ENCODE measurements at places on chromosomes 1 and 21. TPM values are rescaled to one million over a fixed set of nuclear protein-coding genes. Genes with fewer than 3 reads are reported as not detected.
A peak's percentile ranks its signal among the peaks of the same experiment; 100 is the strongest.

DNA sequence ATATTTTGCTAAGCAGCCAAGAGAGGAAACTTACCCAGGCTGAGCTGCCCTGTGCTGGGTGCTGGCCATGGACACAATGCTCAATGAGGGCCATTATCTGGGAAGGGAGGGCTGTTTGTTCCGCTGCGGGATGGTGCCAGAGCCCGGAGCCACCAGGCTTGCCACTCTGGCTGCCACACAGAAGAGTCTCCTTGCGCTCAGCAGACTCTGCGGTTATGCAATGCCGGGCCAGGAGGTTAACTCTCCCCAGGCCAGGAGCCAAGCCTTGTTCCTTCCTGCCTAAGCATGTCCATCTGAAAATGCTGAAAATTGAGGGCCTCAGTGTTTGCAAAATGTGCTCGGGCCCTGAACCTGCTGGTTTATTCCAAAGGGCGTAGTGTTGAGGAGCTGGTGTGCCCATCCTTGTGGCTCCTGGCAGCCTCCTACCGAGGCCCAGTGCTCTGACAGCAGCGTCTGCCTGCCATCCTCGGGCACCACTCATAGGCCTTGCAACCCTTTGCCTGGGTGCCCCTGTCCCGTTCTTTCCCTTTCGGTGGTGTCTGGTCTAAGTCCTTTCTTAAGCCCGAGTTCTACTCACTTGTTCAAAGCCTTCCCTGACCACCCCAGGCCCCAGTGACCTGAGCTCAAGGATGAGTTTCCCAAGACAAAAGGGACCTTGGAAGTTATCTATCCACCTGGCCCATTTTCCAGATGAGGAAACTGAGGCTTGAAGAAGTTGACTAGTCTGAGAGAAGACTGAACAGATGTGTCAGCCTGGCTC is 133.8 kb upstream of the EDN2 start:
- peaks cover 4% of the 10 kb centered on the region for H3K4me1 ChIP-seq
- no peaks in the 10 kb centered on the region for H3K36me3 ChIP-seq
- no peaks in the 10 kb centered on the region for H3K27me3 ChIP-seq
- DNase-seq, result no peak

DNA sequence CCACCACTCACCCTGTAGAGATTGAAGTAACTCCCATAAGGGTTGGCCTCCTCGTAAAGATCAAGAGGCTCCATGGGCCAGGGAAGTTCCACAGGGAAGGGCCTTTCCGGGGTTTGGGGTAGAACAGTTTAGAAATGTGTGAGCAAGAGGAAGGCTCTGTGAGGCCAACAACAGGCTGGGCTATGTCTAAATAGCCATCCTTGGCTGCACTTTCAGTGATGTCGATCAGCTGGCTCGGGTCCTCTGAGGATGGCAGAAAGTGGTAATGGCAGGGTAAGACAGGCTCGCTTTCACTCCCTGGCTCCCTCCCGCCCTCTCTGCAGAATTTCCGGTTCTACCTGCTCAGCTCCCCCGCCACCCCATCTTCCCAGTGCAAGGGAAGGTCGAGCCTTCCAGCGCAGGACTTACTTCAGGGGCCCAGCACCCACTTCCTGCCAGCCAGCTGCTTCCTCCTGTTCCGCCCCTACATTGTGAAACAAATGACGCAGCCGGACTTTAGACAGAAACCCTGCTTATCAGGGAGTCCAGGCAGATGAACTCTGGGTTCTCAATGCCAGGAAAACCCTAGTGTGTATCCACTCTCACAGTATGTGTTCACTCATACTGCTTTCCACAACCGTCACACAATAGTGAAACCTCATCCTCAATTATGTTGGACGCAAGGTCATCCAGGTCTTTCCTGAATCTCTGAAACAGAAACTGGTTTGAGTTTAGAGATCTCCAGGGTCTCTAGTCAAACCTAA is 7.3 kb downstream of the F11R start:
- peaks cover 17% of the 10 kb centered on the region for H3K4me1 ChIP-seq
- no peak overlapping the region for H3K4me3 ChIP-seq
- no peak overlapping the region for H3K27ac ChIP-seq
- peaks cover 2% of the 10 kb centered on the region for H3K36me3 ChIP-seq
- no peak for DNase-seq
- H3K27me3 ChIP-seq, result no peaks in the 10 kb centered on the region

CYP4A22 gene
- total RNA-seq, result not detected

APCS gene
- total RNA-seq, result 0.42 TPM

GRCh38 chr1:64163970-64164369 is 39.5 kb upstream of the UBE2U start:
- no peak for DNase-seq
- no peak overlapping the region for H3K27ac ChIP-seq

GRCh38 chr1:168825129-168825528 is 96.1 kb upstream of the DPT start:
- no peaks in the 10 kb centered on the region for H3K4me1 ChIP-seq
- no peaks in the 10 kb centered on the region for H3K36me3 ChIP-seq
- H3K27me3 ChIP-seq, result no peaks in the 10 kb centered on the region
- H3K4me3 ChIP-seq, result no peak overlapping the region
- no peak for DNase-seq

GRCh38 chr1:162587761-162588260 is 26.3 kb downstream of the UAP1 start:
- no peaks in the 10 kb centered on the region for H3K4me1 ChIP-seq
- no peak overlapping the region for H3K4me3 ChIP-seq
- DNase-seq, result no peak
- H3K27me3 ChIP-seq, result no peaks in the 10 kb centered on the region
- peaks cover 13% of the 10 kb centered on the region for H3K36me3 ChIP-seq

DNA sequence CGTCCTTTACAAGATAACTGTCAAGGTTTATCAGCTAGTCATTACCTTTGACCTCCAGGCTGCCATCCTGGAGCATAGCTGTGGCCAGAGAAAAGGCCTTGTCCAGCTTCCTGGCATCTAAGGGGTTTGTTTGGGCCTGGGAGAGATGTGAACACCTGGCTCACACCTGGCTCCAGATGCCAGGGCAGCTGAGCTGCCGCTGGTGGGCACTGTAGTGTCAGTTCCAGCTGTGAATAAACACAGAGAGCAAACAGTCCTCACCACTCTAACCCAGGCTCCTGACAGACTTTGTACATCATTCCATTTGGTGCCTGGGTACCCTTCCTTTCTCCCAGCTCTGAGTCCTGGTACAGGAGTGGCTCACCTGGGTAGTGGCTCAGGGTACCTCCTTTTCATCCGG is 14.3 kb upstream of the KCNA10 start:
- H3K27ac ChIP-seq, result no peak overlapping the region
- no peaks in the 10 kb centered on the region for H3K4me1 ChIP-seq
- no peak overlapping the region for H3K4me3 ChIP-seq
- DNase-seq, result no peak
- H3K36me3 ChIP-seq, result no peaks in the 10 kb centered on the region

DNA sequence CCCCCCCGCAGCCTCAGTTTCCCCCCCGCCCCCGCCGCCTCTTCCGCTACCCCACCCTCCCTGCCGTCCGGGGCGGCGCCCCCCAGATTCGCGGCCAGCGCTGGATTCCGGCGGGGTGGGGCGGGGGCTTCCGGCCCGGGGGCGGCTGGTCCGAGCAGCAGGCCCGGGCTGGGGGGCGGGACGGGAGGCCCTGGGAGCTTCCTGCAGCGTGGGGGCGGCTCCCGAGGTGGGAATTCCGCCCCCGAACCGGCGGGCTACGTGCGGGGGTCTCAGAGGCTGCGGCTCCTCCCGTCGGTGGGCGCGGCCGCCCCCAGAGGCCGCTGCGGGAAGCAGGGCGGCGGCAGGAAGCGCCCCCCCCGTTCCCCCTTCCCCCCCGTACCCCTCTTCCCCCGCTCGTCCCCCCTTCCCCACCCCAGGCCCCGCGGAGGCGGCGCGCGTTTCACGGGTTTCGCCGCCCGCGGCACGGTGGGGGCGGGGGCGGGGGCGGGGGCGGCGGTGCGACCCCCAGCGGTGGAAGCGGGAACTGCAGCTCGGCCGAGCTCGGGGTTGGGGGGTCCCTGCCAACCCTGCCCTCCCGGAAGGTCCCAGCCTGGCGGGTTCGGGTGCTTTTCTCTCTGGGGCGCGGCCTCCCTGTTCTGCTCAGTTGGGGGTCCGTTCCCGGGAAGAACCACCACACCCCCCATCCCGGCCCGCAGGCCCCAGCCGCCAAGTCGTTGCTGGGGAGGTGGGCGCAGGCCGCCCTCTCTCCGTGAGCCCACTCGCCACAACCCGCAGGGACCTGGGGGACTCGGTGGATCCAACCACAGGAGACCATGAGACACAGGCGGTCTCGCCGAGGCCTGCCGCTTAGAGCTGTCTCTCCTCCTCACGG is 76.3 kb downstream of the MORN1 start:
- H3K4me3 ChIP-seq, result peak overlapping the region; percentile 53
- H3K27ac ChIP-seq, result peak overlapping the region; percentile 69
- no peak for DNase-seq
- H3K27me3 ChIP-seq, result no peaks in the 10 kb centered on the region

GRCh38 chr21:38036016-38036415 is 119.8 kb upstream of the KCNJ6 start:
- H3K27ac ChIP-seq, result no peak overlapping the region
- no peak overlapping the region for H3K4me3 ChIP-seq
- no peaks in the 10 kb centered on the region for H3K27me3 ChIP-seq
- DNase-seq, result no peak
- H3K4me1 ChIP-seq, result no peaks in the 10 kb centered on the region

- H3K36me3 ChIP-seq, result no peaks in the 10 kb centered on the region
- no peak for DNase-seq
- no peaks in the 10 kb centered on the region for H3K4me1 ChIP-seq
Observed at GRCh38 chr1:213657013-213657412, 330.8 kb upstream of the PROX1 start.

GRCh38 chr1:218783131-218783530 is 390.5 kb upstream of the LYPLAL1 start:
- DNase-seq, result no peak
- no peaks in the 10 kb centered on the region for H3K4me1 ChIP-seq
- H3K27ac ChIP-seq, result no peak overlapping the region
- H3K27me3 ChIP-seq, result no peaks in the 10 kb centered on the region
- H3K36me3 ChIP-seq, result no peaks in the 10 kb centered on the region
- no peak overlapping the region for H3K4me3 ChIP-seq

LCE1E gene
- total RNA-seq, result not detected

CAPN9 gene
- total RNA-seq, result not detected

GRCh38 chr1:34049994-34050393 is 115.0 kb downstream of the CSMD2 start:
- no peak overlapping the region for H3K27ac ChIP-seq
- DNase-seq, result no peak
- no peaks in the 10 kb centered on the region for H3K36me3 ChIP-seq
- peaks cover 23% of the 10 kb centered on the region for H3K27me3 ChIP-seq
- no peaks in the 10 kb centered on the region for H3K4me1 ChIP-seq
- H3K4me3 ChIP-seq, result no peak overlapping the region

- H3K4me1 ChIP-seq, result no peaks in the 10 kb centered on the region
- H3K27ac ChIP-seq, result no peak overlapping the region
- peaks cover 48% of the 10 kb centered on the region for H3K27me3 ChIP-seq
- no peak for DNase-seq
- no peak overlapping the region for H3K4me3 ChIP-seq
Observed at GRCh38 chr1:37238364-37239224, 204.3 kb upstream of the GRIK3 start.

- H3K4me1 ChIP-seq, result peaks cover 33% of the 10 kb centered on the region
- DNase-seq, result no peak
- peak overlapping the region; percentile 94 for H3K27ac ChIP-seq
- no peaks in the 10 kb centered on the region for H3K27me3 ChIP-seq
- peak overlapping the region; percentile 96 for H3K4me3 ChIP-seq
Observed at GRCh38 chr1:6198646-6199297, 623 bp downstream of the RPL22 start.

- H3K27ac ChIP-seq, result no peak overlapping the region
- peaks cover 5% of the 10 kb centered on the region for H3K36me3 ChIP-seq
- no peaks in the 10 kb centered on the region for H3K4me1 ChIP-seq
Observed at GRCh38 chr1:174224641-174225040, 65.3 kb downstream of the RABGAP1L start.

- H3K36me3 ChIP-seq, result no peaks in the 10 kb centered on the region
- no peaks in the 10 kb centered on the region for H3K4me1 ChIP-seq
- no peak for DNase-seq
Observed at GRCh38 chr21:38444691-38445090, 53.6 kb downstream of the ERG start.

GRCh38 chr21:37197746-37198145 is 69.4 kb downstream of the VPS26C start:
- peaks cover 20% of the 10 kb centered on the region for H3K4me1 ChIP-seq
- H3K4me3 ChIP-seq, result no peak overlapping the region
- no peaks in the 10 kb centered on the region for H3K27me3 ChIP-seq
- H3K36me3 ChIP-seq, result peaks cover 30% of the 10 kb centered on the region
- DNase-seq, result no peak

DNA sequence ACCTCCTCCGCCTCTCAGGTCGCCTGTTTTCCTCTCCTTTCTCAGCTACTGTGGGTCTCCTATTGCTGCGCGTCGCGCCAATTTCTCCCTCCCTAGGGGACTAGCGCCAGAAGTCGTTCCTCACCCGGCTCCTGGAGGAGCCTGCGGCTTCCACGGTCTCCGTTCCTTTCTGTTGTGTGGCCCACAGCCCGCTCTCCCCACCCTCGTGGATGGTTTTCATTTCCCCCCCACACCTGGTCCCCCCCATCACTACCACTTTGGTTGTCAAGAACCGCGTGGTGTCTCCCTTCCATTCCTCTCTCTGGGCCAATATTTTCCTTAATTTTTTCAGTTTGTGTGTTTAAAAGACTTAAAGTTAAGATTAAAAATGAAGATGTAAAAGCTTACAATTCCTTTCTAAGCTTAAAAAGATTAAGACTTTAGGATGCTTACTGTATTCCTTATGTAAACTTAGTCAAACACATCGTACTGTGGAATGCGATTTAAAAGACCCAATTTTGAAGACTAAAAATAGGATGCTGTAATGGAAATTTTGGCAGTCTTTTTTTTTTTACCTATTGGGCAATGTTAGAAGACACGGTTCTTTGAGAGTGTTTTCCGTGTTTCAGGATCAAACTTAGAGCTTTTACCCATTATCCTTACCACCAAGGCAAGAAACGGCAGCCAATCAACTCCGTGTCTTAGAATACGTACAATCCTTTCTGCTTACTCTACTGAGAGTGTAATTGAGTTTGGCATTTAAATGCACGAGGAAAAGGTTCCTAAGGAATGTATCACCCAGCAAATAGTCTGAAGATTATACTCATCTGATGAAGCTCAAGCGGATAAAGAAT is 773 bp downstream of the CNST start:
- no peaks in the 10 kb centered on the region for H3K27me3 ChIP-seq
- H3K4me1 ChIP-seq, result peaks cover 10% of the 10 kb centered on the region
- peaks cover 6% of the 10 kb centered on the region for H3K36me3 ChIP-seq

DVL1 gene
- total RNA-seq, result 160 TPM

NEXN gene
- 0.15 TPM for total RNA-seq

DNA sequence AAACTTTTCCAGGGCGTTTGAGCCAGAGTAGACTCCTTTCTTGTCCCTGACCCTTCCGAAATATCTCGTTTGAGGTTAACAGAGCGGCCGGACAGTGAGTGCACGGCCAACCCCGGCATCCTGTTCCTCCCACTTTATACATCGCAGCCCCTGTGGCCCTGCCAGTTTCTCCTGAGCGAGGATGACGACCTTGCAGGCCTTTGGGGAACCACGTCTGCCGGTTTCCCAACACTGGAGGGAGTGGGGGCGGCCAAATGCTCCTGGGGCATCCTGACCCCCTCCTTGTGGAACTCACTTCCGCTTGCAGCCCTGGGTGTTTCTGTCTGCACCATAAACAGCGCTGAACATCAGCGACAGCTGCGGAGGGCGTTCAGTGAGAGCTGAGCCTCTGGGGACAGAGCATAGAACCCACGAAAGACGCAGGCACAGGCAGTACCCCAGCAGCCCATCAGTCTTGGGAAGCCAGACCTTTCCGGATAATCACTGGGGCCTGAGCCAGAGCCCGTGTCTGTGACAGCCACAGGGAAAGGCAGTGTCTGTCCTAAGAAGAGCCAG is 4.8 kb upstream of the KCNAB2 start:
- no peaks in the 10 kb centered on the region for H3K27me3 ChIP-seq
- DNase-seq, result no peak
- H3K4me1 ChIP-seq, result no peaks in the 10 kb centered on the region

All from HCT116 (cell line).